ENCODE measurements at places on chromosomes 4 and X. TPM values are rescaled to one million over a fixed set of nuclear protein-coding genes. Genes with fewer than 3 reads are reported as not detected.

SHROOM4 gene
- 4.6 TPM for total RNA-seq

XPNPEP2 gene
- 0.08 TPM for total RNA-seq

MGAT4D gene
- 14.8 TPM for total RNA-seq

TIGD4 gene
- 2.2 TPM for total RNA-seq

MAGEA4 gene
- 59.3 TPM for total RNA-seq

FHL1 gene
- 92.5 TPM for total RNA-seq

STOX2 gene
- 15.2 TPM for total RNA-seq

KIAA1210 gene
- 286 TPM for total RNA-seq

TRO gene
- total RNA-seq, result 31.2 TPM

ZFYVE28 gene
- total RNA-seq, result 55.3 TPM

PAGE1 gene
- total RNA-seq, result 28.5 TPM

ANKRD50 gene
- total RNA-seq, result 33.2 TPM

CXCL1 gene
- 0.74 TPM for total RNA-seq

TLR6 gene
- 0.47 TPM for total RNA-seq

TMSB15B gene
- total RNA-seq, result 6.9 TPM

OTC gene
- total RNA-seq, result 0.39 TPM

TMEM154 gene
- total RNA-seq, result 0.63 TPM

CXCL10 gene
- total RNA-seq, result not detected

STBD1 gene
- 4.6 TPM for total RNA-seq

TMPRSS11B gene
- not detected for total RNA-seq

IL2RG gene
- total RNA-seq, result 1.7 TPM

ASB9 gene
- total RNA-seq, result 83.0 TPM

LNX1 gene
- 5.8 TPM for total RNA-seq

GAGE13 gene
- 5.1 TPM for total RNA-seq

TNIP2 gene
- 108 TPM for total RNA-seq

CT45A10 gene
- total RNA-seq, result 27.9 TPM

SMIM10 gene
- total RNA-seq, result 58.4 TPM

PHEX gene
- 0.31 TPM for total RNA-seq

STK32B gene
- total RNA-seq, result 22.6 TPM

TCEAL1 gene
- total RNA-seq, result 83.9 TPM

TCP11X2 gene
- 3.6 TPM for total RNA-seq

SPP1 gene
- 5.0 TPM for total RNA-seq

EBP gene
- 30.4 TPM for total RNA-seq

CLNK gene
- total RNA-seq, result not detected

OTUD6A gene
- total RNA-seq, result 6.9 TPM

TMEM31 gene
- total RNA-seq, result 10.8 TPM

ASB5 gene
- 5.4 TPM for total RNA-seq

PSAPL1 gene
- total RNA-seq, result 19.0 TPM

CACNA1F gene
- 0.16 TPM for total RNA-seq

KLF8 gene
- 11.7 TPM for total RNA-seq

VEGFC gene
- 2.8 TPM for total RNA-seq

CDX4 gene
- total RNA-seq, result 0.25 TPM

FREM3 gene
- total RNA-seq, result 0.06 TPM

PDLIM3 gene
- 41.6 TPM for total RNA-seq

RAB41 gene
- 4.3 TPM for total RNA-seq

DMRTC1B gene
- total RNA-seq, result 6.1 TPM

HS3ST1 gene
- 8.8 TPM for total RNA-seq

CXorf65 gene
- total RNA-seq, result 2.8 TPM

MFAP3L gene
- total RNA-seq, result 78.6 TPM

All from testis (tissue), 5 donors.